ENCODE measurements at places on chromosomes 6 and 20.

GRCh38 chr6:20498041-20498385 lies 36.2 kb upstream of the CDKAL1 start:
- no peak for DNase-seq

DNA sequence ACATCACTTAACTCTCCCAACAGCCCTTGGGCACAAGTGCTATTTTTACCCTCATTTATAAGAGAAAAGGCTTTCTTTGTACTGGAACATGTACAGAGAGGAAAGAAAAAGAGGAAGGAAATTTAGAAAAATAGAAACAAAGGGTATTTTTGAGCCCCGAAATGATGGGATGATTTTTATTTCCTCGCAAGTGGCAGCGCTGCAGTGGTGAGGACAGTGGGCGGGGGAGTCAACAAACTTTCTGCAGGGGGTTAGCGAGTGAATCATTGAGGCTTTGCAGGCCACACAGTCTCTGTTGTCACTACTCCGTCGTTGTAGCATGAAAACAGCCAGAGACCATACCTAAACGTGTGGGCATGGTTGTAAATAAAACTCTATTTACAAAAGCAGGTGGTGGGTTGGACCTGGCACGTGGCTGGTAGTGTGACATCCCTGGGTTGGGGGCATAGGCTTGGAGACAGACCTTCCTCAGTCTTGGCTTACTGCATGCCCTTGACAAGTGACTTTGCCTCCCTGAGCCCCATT lies 25.5 kb upstream of the OCSTAMP start:
- peak; percentile 78 for DNase-seq

DNA sequence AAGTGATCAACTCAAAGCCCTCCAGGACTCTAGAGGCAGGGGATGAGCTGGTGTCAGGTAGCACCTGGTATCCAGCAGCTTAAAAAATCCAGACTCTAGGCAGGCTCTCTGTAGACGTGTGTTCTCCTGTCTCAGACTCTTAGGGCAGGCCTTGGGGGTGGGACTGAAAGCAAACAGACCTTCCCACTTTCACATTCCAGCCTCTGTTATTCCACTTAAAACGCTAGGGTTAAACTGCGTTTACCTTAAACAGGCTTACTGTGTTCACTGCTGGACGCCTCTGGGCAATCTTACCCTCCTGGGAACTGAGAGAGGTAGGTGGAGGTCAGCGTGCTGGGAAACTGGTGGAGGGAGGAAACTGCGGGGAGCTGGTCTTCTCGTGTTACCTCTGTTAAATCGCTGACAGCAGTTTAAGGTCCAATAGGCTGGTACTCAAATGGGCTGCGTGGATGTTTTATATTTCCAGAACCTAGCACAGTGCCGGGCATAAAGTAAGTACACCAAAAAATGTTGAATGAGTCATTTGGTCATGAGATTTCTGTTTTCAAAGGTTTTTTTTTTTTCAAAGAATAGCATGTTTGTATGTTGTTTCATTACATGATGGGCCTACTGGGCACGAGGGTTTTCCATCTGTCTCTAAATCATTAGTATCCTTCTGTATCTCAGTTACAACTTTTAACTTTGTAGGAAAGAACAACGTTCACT lies at the start of gene GCNT2:
GCNT2 (plus strand) TSS at position 248 of the 705 bp plus-strand sequence. CDS start 7,561 bp downstream, outside the sequence.
- no peak for DNase-seq

DNA sequence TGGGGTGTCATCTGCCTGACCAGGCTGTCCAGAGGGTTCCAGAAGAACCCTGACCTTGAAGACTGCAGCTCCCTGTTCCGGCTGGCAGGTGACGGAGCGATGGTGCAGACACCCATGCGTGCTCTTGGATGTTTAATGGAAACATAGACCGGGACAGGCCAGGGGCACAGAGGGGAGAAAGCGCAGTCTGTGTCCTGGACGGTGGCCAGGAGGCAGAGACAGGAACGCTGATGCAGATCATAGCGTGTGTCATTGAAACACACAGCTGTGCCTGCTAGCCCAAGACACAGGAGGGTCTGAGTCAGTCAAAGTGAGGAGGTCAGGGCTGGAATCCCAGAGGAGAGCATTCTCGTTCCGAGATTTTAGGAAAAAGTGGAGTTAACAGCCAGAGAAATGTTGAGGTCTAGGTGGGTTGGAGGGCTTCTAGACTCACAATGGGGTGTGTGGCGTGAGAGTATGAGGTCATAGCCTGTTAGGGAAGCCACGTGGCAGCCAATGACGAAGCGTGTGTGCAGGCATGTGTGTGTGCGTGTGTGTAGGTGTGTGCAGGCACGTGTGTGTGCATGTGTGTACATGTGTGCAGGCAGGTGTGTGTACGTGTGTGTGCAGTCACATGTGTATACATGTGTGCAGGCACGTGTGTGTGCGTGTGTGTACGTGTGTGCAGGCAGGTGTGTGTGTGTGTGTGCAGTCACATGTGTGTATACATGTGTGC lies 167.0 kb downstream of the ERMARD start:
- no peak for DNase-seq

- no peak for DNase-seq
Observed at GRCh38 chr6:87745966-87746721, 44.1 kb upstream of the AKIRIN2 start.

GRCh38 chr6:36075656-36076055 lies 48.0 kb downstream of the MAPK14 start:
- no peak for DNase-seq

DNA sequence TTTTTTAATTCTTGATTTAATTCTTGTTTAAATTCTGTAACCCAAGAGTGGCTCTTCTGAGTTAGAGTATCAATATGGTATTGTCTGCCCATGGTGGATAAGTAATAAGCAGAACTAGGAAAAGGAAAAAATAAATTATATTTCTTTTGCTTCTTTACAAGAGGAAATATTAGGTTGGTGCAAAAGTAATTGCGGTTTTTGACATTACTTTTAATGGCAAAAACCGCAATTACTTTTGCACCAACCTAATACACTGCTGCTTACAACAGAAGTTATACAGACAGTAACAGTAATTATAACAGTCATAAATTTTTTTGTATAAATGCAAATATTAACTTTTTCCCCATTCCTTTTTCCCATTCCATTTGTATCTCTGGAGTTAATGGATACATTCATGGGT lies 65.6 kb downstream of the HS3ST5 start:
- DNase-seq, result no peak

DNA sequence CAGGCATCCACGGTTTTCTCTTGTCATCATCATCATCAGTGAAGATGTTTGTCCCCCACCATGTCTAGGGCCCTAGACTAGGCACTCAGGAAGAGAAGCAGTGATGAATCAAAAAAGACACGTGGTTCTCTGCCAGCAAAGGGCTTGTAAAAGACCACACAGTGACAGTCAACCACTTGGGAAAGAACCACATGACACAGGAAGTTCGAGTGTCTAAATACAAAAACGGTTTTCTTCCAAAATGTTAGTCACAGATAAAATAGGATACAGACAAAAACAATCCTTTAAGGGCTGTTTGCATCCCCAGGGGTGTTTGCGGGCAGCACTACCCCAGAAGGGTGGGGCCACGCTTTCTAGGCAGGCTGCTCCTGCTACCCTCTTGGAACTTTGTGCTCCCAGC lies 356.8 kb upstream of the AGPAT4 start:
- no peak for DNase-seq

GRCh38 chr20:7722564-7722963 lies 217.7 kb downstream of the HAO1 start:
- no peak for DNase-seq

- DNase-seq, result no peak
Observed at GRCh38 chr20:52824494-52825216, 147.5 kb upstream of the TSHZ2 start.

Measured in MV-4-11 (cell line).